ENCODE measurements at places on chromosomes 1 and 21. TPM values are rescaled to one million over a fixed set of nuclear protein-coding genes. Genes with fewer than 3 reads are reported as not detected.

The ZBTB17 gene
- total RNA-seq = 21.5 TPM

The BGLAP gene
- 1.3 TPM for total RNA-seq

The GJB5 gene
- total RNA-seq = not detected

The C1orf94 gene
- not detected for total RNA-seq

DNA sequence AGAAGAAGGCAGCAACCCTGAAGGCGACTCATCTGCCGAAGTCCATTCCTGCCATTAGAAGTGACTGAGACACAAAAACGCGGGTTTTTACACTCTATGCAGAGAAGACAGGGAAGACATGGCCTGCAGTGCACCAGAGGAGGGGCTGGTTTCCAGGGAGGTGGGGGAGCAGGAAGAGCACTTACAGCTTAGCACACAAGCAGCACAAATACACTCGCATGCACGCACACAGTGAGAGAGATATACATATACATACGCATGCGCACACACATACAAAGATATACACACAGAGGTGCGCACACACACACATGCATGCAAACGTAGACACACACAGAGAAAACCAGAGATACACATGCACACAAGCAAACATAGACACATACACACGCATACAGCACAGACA lies 210.9 kb upstream of the CSF3R start:
- DNase-seq = no peak

GRCh38 chr1:197614916-197615692 lies 160.2 kb downstream of the DENND1B start:
- peak; percentile 36 for DNase-seq

GRCh38 chr1:117895482-117896114 lies 33.8 kb downstream of the GDAP2 start:
- peak; percentile 69 for DNase-seq

Data from Caco-2 (cell line).